ENCODE measurements at places on chromosomes 3 and 15.

- peak; percentile 26 for DNase-seq
Measured at GRCh38 chr15:67854358-67854757, 14.5 kb upstream of the RNU6-1 start.

DNA sequence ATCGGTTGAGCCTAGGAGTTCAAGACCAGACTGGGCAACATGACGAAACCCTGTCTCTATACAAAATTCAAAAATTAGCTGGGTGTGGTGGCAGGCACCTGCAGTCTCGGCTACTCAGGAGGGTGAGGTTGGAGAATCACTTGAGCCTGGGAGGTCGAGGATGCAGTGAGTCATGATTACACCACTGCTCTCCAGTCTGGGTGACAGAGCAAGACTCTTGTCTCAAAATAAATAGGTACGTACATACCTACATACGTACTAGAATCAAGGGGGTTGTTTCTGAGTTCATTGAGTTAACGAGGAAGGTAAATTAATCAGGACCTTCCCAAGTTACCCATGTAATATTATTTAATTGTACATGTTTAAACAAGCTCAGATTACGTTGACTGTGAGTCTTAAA, 97.5 kb downstream of the CHL1 start:
- no peak for DNase-seq

- no peak for DNase-seq
Measured at GRCh38 chr15:26702381-26702780, 70.5 kb downstream of the GABRB3 start.

DNA sequence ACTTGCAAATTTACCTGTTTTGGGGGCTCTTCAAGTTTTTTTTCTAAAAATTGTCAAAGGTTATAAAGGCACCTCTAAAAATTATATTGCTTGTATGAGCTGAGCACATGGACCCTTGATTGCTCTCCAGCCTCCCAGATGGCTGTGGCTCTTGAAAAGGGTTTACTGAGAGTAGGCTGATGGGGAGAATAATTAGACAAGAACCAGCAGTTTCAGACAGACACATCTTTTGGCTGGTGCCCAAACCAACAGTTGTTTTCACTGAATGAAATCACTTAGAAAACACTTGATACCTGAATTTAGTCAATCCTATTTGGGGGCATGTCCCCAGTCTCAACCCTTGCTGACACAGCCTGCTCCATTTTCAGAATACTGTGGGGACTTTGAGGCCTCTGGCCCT, 217.6 kb downstream of the KBTBD8 start:
- DNase-seq = peak; percentile 61

DNA sequence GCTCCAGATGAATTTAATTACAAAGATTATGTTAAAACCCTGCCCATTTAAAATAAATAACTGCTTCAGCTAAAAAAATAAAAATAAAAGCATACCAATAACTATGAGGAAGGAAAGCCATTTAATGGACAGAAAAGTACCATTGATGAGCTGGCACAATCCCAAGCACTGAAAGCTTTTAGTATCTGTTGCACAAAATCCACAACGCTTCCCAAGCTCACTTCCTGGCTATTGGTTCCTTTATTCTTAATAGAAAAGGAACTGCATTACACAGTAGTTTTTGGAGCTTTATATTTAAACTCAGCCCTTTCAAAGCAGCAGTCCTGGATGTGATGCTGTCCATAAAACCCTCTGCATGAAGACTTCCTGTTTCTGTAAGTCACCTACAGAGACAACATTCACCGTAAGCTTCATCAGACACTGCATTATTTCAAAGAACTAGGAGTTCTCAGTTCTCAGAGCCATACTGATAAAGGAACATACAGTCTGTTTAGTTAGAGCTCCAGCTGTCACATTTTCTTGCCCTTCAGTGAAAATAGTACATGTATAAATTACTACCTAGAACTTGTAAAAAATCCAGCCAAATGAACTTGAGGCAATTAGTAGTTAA, 81.5 kb downstream of the CSNK1G1 start:
- no peak for DNase-seq

DNA sequence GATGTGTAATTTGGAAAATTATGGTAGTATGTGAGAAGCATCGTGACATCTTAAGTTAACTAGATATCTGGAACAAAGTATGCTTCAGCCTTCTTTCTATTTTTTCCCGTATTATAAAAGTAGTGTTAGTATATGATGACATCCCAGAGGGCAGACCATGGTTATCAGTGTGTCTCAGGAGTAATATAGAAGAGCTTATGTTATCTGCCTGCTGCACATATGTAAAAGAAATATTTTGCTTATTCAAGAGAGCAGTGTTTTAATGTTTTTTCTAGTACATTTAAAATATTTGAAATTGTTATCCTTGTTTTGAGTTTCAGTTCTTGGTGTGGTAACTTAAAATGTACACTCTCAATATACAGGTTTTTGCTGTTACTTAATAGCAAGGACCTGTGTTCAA, 24.1 kb downstream of the PLCL2 start:
- no peak for DNase-seq

- DNase-seq = no peak
Measured at GRCh38 chr3:79604681-79605080, 163.1 kb downstream of the ROBO1 start.

DNA sequence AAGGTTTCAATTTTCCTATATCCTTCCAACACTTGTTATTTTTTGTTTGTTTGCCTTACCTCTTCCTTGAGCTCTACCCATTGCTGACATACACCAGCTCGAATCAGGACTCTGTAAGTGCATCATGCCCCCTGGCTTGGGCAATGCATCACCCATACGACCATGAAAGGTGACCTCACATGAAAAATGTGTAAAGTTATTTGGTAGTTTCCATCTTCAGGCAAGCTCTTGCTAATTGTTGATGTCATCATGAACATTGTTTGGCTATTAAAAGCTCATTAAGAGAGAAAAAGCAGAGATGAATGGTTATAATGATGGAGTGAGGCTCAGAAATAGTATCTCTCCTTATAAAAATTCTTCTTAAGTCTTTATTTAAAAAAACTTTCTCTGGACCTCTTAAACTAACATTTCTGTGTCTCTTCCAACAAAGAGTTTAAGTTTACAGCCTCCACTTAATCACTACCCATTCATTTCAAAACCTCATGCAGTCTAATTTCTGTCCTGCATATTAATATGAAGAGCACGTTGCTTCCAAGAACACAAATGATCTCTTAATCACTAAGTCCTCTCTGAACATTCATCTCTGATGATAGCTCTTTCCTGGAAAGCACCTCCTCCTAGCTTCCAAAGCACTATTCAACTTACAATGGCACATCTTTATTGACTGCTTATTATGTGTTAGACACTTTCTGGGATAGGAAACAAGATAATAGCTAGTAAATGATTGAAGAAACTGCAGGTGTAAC, 236.3 kb downstream of the NFKBIZ start:
- DNase-seq = no peak

GRCh38 chr3:66320390-66320789, 99.6 kb downstream of the SLC25A26 start:
- DNase-seq = no peak

GRCh38 chr3:99418209-99418635, 220.2 kb upstream of the COL8A1 start:
- DNase-seq = no peak

- DNase-seq = no peak
Measured at GRCh38 chr15:100095541-100096247, 246.1 kb downstream of the ADAMTS17 start.

DNA sequence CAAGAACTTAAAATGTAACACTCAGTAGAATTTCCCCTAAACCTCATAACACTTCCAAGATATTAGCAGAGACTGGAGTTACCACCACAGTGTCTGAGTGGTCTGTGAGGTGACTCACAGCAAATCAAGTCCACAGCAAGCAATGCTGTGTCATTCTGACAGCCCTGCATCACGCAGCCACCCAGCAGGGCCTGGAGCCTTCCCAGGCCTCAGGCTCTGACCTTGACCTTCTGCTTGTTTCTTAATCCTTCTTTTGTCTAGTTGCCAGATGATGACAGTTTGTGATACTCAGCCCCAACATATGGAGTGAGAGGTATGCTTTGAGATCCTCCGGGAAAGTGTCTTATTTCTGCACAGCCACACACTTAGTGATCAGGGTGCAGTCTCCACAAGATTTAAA, 82.5 kb downstream of the TOP2B start:
- peak; percentile 42 for DNase-seq

- peak; percentile 94 for DNase-seq
Measured at GRCh38 chr3:74390121-74390877, 224.2 kb downstream of the CNTN3 start.

DNA sequence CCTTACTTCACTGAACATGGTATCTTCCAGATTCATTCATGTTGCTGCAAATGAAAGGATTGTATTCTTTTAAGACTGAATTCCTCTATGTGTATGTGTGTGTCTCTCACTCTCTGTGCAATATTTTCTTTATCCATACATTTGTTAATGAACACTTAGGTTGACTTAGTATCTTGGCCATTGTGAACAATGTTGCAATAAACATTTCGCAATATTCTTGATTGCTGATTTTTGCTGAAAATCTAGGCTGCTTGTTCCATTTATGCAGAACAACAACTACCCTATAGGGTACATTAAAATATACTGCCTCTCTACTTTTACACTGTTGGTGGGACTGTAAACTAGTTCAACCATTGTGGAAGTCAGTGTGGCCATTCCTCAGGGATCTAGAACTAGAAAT, 732.4 kb downstream of the CADM2 start:
- DNase-seq = no peak

GRCh38 chr3:119257654-119258410, 17.2 kb upstream of the B4GALT4 start:
- no peak for DNase-seq

DNA sequence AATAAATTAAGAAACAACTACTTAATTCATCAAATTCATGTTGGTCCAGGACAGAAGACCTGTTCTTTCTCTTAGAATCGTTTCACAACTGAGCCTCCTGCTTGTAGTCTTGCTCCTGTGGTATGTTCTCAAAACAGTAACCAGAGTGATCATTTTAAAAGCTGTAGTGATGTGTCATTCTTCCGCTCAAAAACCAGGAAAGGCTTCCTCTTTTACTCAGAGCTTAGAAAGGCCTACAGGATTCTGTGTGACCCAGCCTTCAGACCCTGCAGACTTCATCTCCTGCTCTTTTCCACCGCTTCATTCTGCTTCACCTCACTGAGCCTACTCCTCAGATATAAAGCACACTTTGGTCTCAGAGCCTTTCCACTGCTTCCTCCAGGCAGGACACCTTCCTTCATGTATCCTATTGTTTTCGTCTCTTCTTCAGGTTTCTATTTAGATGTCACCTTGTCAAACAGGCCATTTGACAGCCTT, 22.7 kb downstream of the ST6GAL1 start:
- no peak for DNase-seq

GRCh38 chr3:59531994-59532393, 482.2 kb upstream of the CFAP20DC start:
- DNase-seq = no peak

DNA sequence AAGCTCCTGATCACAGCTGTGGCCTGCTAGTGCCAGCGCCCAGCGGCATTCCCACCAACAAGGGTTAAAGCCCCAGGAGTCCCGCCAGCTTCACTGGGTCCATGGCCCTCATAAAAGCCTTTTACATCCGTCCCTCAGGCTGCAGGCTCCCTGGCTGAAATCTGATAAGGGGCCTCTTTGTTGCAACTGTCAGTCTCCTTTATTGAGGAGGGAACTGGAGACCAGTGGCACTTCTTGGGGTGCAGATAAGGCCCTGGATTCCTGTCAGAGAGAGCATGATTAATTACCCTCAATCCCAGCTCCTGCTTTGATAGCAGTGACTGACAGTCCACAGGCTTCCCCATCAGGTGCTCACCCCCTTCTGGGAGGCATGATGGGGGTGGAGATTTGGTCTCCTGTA, 30.9 kb upstream of the CLK3 start:
- DNase-seq = no peak

DNA sequence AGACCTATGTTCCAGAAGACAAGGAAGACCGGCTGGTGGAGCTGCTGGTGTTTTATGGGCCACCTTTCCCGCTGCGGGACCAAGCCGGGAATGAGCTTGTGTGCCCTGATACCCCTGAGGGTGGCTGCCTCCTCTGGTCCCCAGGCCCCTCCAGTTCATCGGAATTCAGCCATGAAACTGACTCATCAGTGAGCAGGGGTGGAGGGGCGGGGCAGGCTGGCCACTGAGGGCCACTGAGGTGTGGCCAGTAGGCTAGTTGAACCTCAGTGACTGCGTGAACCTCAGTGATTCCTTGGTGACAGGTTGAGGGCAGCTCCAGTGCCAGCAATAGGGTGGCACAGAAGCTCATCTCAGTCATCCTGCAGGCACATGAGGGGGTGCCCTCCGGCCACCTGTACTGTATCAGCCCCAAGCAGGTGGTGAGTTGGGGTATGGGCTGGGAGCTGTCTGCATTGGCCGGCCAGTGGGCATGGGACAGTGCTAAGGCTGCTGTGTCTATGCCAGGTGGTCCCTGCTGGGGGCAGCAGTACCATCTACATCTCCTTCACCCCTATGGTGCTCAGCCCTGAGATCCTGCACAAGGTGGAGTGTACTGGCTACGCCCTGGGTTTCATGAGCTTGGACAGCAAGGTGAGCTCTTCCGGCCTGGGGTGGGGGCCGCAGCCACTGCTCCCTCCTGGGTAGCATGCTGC, 20.3 kb downstream of the ACAA1 start:
- DNase-seq = no peak

GRCh38 chr3:16522834-16523233, 9.3 kb upstream of the RFTN1 start:
- DNase-seq = no peak

DNA sequence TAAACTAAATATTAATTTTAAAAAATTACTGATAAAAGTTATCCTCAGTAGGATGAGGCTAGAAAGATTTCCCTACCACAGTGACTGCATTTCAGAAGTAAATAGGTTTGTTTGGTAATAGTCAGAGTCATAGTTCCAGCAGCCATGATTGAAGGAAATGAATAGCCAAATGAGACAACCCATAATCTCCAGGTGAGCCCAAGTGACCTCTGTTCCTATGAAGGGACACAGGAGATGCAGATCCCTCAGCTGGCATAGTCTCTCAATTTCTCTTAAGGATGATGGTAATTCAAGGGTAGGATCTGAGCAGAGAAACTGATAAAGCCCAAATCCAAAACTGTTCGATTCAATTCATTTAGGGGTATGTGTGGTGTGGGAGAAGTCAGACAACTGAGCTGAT, 461.8 kb downstream of the RAP2B start:
- DNase-seq = no peak

DNA sequence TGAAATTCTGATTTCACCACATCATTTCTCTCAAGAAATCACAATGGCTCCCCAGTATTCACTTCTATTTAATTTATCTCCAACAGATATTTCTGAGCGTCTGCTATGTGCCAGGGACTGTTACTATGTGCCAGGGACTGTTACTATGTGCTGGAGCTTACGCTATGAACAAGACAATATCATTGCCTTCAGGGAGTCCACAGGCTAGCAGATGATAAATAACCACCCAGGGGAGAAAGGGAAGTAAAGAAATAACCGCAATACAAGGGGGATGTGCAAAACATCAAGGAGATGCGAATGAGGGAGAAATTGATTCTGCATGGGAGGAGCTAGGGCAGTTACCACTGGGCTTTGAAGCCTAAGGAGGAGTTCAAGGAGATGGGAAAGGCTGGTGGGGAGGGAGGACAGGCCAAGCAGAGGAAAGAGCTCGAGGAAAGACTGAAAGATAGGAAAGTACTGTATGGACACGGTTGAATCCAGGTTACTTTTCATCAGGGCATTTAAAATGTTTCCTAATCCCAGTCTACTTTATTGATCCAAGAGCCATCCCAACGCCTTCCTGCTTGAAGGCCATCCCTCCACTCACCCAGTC, 2.5 kb downstream of the THSD4 start:
- DNase-seq = no peak

GRCh38 chr3:170563712-170564423, 22.0 kb downstream of the SLC7A14 start:
- no peak for DNase-seq

- DNase-seq = no peak
Measured at GRCh38 chr3:36025232-36025631, 355.1 kb upstream of the STAC start.

All from NCI-H82 (cell line).